Right ventricle myocardium superior (tissue), 1 donor: ENCODE measurements at places on chromosomes 12 and 14.
A peak's percentile ranks its signal among the peaks of the same experiment; 100 is the strongest.

DNA sequence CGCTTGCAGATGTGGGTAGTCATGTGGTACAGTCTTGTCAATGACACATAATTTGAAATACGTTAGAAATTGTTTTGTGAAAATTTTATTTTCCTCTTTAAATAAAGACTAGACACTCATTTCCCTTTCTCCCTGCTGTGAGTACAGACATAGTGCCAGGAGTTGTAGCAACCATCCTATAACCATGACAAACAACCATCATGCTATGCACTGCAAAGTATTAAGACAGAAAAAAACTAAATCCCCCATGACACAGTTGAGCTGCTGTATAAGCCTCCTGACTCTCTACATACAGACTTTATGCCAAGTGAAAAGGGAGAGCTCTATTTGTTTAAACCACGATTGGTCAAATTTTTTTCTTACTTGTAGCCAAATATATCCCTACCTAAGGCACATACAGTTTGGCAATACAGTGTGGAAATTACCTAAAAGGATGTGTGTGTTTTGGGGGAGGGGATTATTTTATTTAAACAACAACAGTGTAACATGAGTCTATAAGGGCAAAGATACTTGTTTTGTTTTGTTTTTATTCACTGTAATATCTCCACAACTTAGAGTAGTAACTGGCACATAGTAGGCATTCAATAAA is 45.0 kb upstream of the KRR1 start:
- DNase-seq: no peak

DNA sequence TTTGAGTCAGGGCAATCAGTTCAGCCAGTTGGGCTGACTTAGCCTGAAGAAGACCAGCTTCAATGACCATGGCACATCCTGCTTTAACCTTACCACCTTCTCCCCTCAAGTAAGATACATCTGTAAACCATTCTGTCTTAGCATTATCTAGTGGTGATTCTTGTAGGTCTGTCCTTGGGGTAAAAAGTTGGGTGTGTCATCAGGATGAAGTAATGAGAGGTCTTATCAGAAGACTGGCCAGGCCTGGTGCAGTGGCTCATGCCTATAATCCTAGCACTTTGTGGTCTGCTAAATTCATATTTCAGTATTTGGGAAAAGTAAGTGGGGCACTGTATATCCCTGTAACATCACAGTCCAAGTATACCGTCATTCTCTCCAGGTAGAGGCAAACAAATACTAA is 19.1 kb downstream of the SINHCAF start:
- no peak for DNase-seq

DNA sequence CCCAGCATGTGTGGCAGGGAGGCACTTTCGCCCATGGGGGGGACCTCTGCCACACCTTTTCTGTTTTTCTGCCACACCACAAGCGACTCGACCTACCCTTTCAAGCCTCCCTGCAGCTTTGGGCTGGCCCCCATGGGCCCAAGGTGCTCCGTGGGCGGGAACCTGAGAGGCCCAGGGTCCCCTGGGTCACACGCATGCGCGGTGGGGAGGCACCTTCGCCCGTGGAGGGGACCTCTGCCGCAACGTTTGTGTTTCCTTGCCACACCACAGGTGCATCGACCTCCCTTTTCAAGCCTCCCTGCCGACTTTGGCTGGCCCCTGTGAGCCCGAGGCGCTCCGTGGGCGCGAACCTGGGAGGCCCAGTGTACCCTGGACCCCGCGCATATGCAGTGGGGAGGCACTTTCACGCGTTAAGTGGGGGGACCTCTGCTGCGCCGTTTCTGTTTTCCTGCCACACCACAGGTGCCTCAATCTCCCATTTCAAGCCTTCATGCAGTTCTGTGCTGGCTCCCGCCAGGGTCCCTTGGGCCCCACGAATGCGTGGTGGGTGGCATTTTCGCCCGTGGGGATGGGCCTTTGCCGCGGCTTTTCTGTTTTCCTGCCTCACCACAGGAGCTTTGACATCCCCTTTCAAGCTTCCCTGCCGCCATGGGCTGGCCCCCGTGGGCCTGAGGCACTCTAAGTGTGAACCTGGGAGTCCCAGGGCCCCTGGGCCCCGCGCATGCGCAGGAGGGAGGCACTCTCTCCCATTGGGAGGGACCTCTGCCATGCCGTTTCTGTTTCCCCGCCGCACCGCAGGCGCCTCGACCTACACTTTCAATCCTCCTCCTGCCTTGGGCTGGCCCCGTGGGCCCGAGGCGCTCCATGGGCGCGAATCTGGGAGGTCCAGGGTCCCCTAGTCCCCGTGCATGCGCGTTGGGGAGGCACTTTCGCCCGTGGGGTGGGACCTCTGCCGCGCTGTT is 332.2 kb downstream of the ALG10 start:
- DNase-seq: no peak

- DNase-seq: no peak
Observed at GRCh38 chr14:61177279-61178225, 103.6 kb downstream of the TMEM30B start.

GRCh38 chr12:28603801-28604200 is 413.5 kb downstream of the CCDC91 start:
- DNase-seq: no peak

DNA sequence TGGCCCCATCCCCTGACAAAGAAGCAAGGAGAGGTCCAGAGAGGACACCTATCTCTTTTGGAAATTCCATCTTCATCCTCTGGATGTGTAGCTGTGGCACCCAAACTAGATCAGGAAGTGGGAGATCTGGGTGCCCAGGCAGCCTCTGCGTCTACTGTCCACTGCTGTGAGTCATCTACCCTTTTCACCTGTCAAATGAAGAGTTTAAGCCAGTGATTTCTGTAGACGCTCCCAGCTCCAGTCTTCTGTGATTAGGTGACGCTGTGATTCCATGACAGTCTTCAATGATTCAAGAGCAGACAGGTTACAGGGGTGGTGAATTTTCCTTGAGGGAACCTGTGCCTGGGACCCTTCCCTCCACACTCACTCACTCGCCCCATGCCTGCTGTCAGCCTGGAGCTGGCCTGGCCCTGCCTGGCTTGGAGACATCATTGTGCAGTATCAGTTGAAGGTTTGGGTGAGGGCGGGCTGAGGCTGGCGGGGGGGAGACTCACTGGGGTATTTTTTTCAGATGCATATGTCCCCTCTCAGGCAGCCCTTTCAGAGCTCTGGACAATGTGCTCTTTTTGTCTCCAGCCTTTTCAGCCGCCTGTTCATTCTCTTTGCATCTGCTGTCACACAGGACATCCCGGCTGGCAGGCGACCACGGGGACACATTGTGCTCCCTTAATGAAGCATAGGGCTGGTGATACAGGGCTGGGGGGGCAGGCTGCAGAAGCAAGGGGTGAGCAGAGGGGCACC is 56.8 kb upstream of the PARP11 start:
- DNase-seq: no peak

- no peak for DNase-seq
Observed at GRCh38 chr12:108082485-108082884, 46.6 kb upstream of the WSCD2 start.

DNA sequence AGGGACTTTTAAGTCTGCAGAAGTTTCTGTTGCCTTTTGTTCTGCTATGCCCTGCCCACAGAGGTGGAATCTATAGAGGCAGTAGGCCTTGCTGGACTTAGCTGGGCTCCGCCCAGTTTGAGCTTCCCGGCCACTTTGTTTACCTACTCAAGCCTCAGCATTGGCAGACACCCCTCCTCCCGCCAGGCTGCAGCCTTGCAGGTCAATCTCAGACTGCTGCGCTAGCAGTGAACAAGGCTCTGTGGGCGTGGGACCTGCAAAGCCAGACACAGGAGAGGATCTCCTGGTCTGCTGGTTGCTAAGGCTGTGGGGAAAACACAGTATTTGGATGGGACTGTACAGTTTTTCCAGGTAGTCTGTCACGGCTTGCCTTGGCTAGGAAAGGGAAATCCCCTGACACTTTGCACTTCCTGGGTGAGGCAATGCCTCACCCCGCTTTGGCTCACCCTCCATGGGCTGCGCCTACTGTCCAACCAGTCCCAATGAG is 43.7 kb downstream of the CCDC59 start:
- DNase-seq: peak; percentile 18

GRCh38 chr12:41055875-41056577 is 132.1 kb upstream of the PDZRN4 start:
- DNase-seq: no peak

- DNase-seq: no peak
Observed at GRCh38 chr14:38900887-38901286, 202.1 kb downstream of the SEC23A start.

- DNase-seq: peak; percentile 94
Observed at GRCh38 chr12:57893431-57894353, 47.2 kb upstream of the CTDSP2 start.

DNA sequence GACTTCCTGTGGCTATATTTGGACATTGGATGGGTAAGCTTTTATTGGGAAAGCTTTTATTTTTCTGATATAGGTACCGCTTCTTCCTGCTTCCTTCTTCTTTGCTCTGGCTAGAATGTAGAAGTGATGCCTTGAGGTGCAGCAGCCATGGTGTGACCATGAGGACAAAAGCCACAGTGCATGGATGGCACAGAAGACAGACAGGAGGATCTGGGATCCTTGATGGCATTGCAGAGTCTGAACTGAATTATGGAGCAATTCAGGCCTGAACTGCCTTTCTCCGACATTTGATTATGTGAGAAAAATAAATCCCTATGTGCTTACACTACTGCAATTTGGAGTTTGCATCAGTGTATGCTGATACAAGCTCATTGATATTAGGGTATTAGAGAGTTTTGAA is 191.3 kb upstream of the CRY1 start:
- DNase-seq: no peak

- DNase-seq: no peak
Observed at GRCh38 chr12:79183003-79183402, 318.4 kb downstream of the SYT1 start.
